ENCODE measurements at places on chromosomes 1 and 21.

- DNase-seq: no peak
These were observed 196.5 kb upstream of the POU3F1 start for GRCh38 chr1:38243106-38243505.

DNA sequence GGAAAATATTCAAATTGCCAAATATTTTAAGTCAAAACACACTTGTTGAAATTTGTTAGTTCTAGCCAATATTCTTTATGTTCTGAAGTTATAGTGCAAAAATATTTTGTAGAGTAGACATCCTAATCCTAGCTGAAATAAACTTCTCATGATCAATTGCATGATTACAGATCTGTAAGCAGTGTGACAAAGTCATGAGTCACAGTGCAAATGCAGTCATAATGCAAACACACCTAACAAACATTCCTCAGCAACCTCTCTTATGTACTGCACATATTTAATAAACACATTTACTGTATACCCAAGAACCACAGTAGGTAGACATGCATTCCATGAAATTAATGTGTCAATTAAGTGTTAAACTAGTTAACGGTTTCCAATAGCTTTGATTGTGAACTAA lies 1857.4 kb downstream of the NCAM2 start:
- no peak for DNase-seq

GRCh38 chr21:21673959-21674358 lies 675.8 kb downstream of the NCAM2 start:
- DNase-seq: no peak

GRCh38 chr21:36732217-36732616 lies 33.3 kb downstream of the SIM2 start:
- no peak for DNase-seq

GRCh38 chr1:58857680-58858673 lies 74.1 kb upstream of the JUN start:
- DNase-seq: no peak

DNA sequence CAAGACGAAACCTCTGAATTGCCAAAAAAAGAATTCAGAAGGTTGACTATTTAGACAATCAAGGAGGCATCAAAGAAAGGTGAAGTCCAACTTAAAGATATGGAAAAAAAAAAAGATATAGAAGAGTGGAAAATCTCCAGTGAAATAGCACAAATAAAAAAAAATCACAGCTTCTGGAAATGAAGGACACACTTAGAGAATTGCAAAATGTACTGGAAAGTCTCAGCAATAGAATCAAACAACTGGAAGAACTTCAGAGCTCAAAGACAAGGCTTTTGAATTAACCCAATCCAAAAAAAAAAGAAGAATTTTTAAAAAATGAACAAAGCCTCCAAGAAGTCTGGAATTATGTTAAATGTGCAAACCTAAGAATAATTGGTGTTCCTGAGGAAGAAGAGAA lies 31.8 kb downstream of the CD2 start:
- DNase-seq: no peak

DNA sequence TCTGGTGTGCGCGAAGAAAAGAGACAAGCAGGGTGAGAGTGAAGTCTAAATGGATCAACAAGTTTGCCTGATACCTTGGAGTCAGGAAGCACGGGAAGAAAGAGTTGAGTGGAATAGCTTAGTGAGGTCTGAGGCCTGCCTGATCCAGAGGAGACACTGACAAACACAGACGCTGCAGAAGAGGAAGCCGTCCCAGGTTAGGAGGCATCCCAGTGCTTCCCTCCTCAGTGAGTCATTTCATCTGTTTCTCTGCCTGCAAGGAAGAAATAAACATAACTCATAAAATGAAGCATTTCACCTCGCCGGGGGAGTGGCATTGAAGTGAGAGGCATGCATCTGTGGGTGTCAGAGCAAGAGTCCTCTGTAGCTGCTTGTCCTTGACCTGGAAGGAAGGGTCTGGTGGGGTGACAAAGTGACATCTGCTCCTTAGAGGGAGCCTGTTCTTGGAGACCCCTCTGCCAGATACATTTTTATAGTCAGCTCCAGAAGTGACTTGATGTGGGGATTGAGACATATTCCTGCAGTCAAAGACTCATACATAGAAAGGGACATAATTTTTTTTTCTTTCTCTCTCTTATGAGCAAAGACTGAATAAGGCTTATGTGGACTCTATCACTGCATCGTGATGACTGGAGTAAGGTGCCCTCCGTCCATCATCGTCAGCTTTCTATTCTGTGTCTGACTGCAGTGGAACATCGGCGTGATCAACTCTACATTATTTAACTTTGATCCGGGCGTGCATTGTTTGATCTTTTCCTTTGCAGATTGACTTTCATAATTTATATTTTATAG lies 256.7 kb downstream of the KIF26B start:
- DNase-seq: no peak

- DNase-seq: no peak
These were observed 35.5 kb upstream of the HHAT start for GRCh38 chr1:210293171-210293607.

- DNase-seq: no peak
These were observed 48.8 kb downstream of the DUSP10 start for GRCh38 chr1:221693087-221693486.

- DNase-seq: no peak
These were observed 242.5 kb upstream of the TMPRSS15 start for GRCh38 chr21:18646116-18646515.

DNA sequence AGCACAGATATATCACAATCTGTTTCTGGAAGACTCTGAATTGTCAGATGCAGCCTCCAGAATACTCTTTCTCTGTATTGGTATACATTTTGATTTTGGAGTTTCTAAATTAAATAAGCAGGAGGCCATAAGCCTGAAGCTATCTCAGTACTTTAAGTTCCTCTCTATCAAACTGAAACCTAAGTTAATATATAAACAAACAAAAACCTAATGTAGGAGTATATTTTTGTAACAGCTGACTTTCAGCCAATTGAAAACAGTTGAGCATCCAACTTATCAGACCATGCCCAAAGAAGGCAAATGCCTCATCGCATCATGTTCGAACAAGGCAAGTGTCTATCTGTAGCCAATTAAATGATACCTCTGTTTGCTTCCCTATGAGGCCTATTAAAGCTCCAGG lies 1054.4 kb downstream of the AMY1C start:
- DNase-seq: no peak

DNA sequence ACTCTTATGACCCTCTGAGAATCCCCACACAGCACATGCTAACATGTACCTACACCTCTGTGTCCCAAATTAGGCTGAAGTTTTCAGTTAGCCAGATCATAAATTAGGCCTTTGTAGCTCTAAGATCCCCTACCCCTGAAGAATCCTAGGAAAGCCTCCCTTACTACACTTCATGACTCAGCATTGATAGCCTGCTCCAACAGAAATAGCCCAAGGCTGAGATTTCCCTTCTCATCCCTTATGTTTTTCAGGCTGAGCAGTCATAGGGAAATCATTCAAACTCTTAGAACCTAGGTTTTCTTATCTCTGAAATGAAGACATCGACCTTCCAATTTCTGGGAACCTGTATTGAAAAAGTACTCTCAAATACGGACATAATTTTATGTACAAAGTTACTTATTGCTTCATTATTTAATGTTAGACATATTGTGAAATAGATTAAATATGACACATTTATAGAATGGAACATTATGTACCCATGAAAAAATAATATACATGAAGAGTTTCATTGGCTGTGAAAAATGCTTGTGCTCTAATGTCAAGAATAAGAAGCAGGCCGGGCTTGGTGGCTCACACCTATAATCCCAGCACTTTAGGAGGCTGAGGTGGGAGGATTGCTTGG lies 122.4 kb upstream of the UBE2U start:
- DNase-seq: no peak

DNA sequence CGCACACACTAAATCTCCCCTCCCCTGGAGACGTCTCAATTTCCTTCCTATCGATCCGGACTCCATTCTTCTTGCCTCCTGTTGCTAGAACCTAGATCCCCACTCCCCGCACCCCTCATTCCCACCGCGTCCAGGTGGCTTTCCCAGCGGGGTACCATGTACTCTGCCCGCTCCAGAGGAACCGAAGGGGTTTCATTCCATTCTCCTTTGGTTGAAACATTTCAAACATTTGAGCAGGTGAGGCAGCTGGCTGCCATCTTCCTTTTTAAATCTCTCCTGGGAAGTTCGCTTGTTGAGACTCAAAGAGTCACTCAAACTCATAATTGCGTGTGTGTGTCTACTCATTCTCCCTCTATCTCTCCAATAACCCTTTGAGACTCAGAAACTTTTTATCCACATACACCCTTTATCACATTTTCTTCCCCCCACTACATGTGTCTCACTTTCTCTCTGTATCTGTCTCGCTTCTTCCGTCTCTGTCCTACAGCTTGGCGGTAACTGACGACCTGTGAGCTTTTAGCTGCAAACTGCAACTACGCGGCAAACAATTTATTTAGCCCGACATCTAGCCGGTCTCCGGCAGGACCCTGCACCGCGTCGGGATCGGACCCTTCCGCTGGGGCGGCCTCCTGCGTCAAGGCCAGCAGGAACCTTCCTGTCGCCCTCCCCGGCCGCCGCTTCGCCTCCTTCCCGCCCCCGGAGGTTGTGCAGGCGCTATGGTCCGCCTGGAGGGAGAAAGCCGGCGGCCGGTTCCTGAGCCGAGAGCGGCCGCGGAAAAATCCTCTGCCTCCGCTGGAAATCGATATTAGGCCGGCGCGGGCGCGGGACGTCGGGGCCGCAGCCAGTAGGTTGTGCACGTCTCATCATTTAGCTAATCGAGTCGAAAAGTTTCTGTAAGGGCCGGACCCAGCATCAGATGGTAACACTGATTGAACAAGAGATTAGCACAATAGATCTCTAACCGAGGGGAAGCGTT lies 3.0 kb upstream of the FOXD3 start:
- no peak for DNase-seq

DNA sequence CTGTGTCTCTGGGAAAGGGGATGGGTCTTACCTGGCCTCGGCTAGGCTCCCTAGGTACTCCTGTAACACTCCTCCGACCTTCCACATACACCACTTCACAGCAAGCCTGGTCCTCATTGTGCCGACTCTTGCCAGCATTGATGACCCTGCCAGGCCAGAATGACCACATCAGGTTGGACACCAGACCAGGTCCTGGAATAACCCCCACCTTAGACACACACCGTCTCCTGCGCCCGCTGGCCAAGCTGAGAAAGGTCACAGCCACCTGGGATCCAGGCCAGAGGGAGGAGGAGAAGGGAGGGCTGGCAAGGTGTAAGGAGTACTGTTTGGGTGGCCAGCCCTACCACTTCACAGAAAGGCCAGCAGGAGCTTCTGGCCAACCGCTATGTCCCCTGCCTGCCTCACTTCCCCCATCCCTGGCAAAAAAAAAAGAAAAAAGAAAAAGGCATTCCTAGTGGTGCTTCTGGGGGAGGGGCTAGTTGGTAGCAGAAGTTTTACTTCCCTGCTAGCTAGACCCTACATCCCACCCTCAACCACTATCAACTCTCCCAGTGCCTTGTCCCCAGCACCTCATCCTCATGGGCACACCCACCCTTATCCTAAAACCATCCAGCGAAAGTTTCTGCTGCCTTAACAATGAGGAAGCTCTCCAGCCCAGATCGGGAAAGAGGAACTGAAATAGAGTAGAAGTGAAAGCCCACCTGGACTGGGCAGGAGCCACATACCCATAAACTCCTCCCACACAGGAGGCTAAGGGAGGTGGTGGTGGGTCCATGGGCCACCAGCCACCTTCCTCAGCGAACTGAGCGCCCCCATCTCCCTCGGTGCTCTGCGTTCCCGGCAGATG lies 1.4 kb downstream of the PPM1J start:
- no peak for DNase-seq

DNA sequence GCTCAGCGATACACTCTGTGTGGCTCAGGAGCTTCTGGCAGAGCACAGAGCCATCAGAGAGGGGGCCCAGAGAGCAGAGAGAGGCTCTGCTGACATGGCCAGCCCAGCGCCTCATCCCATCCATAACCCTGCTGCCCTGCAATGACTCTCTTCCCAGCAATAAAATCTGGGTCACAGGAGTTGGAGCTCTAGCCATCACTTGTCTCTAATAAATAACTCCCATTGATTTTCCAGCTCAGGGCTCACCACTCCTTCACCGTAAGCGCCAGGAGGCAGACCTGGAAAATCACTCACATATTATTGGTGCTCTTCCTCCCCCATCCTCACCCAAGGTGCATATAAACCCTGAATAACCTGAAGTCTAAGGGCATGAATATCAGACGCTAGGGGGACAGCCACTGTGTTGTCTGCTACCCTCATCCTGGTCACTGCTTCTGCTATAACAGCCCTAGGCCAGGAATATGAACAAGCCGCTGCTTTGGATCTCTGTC lies at the start of gene APCS:
APCS (plus strand) TSS at position 366 of the 491 bp plus-strand sequence; CDS start at position 462, 96 bp downstream.
- no peak for DNase-seq

GRCh38 chr21:40120940-40121575 lies 253.8 kb downstream of the PCP4 start:
- DNase-seq: no peak

GRCh38 chr1:46522184-46522968 lies 29.1 kb downstream of the KNCN start:
- peak; percentile 18 for DNase-seq

DNA sequence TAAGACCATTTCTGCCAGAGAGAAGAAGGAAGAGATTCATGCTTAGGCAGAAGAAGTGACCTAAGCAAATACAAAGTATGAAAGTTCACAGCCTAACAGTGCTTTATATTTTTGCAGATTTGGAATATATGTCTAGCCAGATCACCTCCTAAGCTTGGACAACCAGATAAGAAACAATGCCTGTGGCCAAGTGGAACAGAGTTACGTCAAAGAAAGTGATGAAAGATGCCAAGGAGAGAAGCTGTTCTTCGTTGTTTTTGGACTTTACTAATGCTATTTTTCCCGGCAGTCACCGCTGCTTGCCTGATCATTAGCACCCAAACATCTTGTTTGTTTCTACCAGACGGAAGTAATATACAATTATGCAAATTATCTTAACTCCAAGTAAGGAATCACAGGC lies 489.2 kb upstream of the C1orf87 start:
- no peak for DNase-seq

GRCh38 chr1:69294171-69294570 lies 273.6 kb upstream of the LRRC7 start:
- no peak for DNase-seq

DNA sequence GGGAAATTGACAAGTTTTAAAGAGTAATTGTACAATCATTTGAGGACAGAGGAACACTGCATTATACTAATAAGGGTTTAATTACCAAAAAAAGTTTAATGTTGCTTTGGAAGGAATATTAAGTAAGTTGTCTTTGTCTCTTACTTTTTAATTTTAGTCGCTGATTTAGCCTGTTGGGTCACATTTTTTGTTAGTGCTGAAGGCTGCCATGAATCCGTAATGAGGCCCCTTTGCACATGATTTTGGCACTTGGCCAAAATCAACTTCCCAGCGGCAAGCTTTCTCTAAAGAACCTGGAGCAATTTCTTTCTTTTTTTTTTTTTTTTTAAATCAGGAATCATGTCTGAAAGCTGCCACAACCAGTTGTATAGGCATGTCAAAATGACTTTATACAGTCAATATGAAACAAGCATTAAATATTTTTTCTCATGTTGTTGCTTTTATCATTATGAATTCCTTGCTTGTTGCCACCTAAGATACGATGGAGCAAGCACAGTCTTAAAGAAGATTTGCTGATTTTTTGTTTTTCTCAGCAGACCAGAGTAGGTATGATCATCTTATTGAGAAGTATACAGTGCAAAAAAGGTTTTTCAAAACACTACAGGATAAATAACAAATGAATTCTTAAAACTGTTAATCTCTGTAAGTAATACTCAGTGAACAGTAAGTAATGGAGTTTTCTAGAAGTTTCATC lies 690.4 kb downstream of the USP25 start:
- no peak for DNase-seq

- DNase-seq: no peak
These were observed 1.5 kb upstream of the KRTAP10-6 start for GRCh38 chr21:44593598-44594405.
